Stimulated activated CD4-positive, alpha-beta T cell treated with anti-CD3 and anti-CD28 coated beads, Interleukin-1b, Interleukin-23, amount 100 ng/mL, for 1 hour (primary cell): ENCODE measurements at places on chromosomes 6 and 20.

- no peak for DNase-seq
Measured at GRCh38 chr20:20009784-20010253, 7.3 kb upstream of the NAA20 start.

DNA sequence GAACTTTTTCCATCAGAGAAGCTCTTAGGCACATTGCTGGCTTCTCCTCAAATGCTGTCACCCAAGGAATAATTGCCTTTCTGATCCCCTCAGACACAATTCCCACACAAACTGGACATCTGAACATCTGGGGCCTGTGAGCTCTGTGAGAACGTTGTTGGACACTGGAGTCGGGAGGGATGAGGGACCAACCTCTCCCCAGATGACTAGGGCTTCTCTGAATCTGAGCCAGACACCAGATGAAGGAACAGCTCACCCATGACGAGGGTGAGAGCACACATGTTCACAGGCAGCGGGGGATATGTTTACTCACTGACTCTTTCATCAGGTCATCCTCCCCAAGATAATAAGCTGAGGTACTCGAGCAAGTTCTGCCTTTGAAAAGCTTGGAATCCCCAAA lies 283.9 kb upstream of the SUPT3H start:
- DNase-seq = no peak

DNA sequence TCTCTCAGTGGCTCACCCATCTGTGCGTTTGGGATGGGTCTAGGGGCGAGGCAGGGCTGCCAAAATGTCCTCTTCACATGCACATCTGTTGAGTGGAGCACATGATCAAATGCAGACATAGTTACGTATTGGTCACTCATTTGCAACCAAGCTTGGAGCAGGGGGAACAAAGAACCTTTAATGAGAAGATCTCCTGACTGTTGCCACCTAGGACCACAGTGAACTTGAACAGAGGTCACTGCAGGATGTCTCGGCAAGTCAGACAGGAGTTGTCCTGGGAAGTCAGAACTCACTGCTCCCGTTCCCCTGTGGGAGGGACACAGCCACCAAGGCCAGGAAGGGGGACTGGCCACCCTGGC lies 73.4 kb downstream of the SSR1 start:
- DNase-seq = no peak

DNA sequence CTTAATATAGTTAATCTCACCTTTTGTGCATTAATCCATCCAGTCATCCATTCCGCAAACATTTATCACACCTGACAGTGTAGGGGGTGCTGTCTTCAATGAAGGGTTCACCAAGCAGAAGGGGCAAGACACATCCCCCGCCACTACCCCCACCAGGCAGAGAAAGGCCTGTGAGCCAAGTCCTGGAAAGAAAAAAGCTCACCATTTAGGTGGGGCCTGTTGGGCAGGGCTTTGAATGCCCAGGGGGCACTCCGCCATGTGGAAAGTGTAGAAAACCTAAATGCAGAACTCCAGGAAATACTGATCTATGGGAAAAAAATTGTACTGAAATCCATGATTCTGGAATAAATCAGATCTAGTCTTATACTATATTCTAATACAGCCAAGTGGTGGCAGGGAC lies 4.8 kb upstream of the STX16 start:
- no peak for DNase-seq

GRCh38 chr20:31751126-31751525 lies 12.0 kb downstream of the TPX2 start:
- no peak for DNase-seq

GRCh38 chr6:132136981-132137380 lies 185.8 kb upstream of the CCN2 start:
- DNase-seq = no peak

- no peak for DNase-seq
Measured at GRCh38 chr20:40029589-40029988, 659.4 kb downstream of the MAFB start.

DNA sequence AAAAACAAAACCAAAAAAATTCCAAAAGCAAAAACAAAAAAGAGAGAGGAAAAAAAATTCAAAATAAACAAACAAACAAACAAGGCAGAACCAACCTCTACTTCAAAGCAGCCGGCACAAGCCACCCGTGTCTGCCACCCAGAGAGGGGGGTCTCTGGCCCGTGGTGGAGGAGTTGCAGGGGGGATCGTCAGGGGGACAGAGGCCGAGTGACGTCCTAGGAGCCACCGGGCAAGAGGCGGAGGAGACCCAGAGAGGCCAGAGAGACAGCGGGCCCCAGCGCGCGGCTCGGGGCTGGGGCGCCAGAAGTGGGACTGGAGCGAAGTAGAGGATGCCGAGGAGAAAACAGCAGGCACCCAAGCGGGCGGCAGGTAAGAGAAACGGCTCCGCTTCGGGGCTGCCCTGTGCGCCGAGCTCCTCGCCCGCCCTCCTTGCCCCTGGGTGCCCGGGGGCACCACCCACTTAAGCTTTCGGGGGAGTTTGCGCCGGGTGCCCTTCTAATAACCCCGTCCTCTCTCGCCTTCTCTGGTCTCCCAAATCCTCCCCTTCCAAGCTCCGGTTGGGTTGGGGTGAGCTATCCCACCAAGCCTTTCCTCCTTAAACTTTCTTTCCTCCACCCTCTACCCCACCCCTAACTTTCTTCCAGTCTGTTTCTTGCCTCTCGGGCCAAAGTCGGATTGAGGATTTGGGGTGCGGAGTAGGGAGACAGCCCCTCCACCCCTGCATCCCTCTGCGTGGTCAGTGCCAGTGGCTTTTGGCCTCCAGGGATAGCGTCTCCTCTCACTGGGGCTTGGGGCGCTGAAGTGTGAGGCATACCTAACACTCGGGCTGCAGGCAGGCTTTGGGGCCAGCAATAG lies 1.0 kb downstream of the TSHZ2 start:
- no peak for DNase-seq

- no peak for DNase-seq
Measured at GRCh38 chr20:52978851-52979250, 6.7 kb downstream of the TSHZ2 start.

DNA sequence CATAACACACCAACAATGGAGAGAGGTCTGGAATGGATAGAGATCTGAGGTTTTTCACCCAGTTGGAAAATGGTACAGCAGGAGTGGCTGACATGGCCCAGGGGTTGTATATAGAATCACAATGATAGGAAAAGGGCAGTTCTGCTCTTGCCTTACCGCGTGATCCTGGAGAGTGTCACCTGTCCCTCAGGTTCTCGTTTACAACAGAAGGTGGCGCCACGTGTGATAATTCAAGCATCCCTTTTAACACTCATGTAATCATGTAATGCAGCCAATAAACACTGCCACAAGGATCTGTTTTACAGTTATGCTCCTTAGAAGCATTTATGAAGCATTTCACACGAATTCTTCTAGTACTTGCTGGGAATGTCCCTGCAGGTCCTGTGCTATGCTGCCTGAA lies 12.9 kb upstream of the WFDC2 start:
- no peak for DNase-seq

DNA sequence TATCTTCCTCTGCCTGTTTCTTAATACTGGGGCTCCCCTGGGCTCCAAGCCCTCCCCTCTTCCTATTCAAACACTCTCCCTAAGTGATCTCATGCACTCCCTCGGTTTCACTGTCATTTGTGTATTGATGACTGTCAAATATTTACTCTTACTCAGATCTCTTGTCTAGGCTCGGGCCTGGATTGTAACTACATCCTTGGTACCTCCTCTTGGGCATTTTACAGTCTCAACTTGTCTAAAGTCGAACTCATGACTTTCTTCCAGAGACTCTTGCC lies 189.4 kb upstream of the PRDM1 start:
- no peak for DNase-seq

DNA sequence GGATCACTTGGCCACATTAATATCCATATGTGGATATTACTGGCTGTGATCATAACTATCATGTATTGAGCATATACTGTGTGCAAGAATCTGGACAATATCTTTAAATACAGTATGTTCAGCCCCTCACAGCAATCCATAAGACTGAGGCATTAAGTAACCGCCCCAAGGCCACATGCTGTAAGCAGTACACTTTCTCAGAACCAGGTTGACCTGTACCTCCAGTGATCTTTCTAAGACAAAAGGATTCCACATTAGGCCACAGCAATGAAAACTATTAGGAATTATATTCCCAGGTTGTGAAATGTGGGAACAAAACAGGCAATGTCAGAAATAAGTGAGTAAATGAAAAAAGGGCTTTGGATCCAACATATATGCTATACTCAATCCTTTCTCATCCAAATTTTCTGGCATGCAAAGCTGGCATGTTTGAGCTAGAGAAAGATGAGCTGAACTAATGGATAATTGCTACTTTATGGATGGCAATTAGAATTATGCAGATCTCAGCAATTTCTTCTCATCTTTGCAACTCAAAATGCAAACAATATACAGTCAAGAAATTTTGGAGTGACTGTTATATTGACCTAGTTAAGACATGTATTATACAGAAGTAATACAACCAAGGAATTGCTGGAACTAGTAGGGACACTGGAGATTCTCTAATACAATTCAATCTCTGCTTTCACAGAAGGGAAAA lies 86.9 kb downstream of the KIF6 start:
- DNase-seq = no peak
